Fibroblast of skin of left biceps (primary cell): ENCODE measurements at places on chromosomes 6 and 20.

GRCh38 chr6:53066874-53067706, 1.9 kb downstream of the FBXO9 start:
- DNase-seq, result no peak

GRCh38 chr6:82298012-82298411, 50.5 kb upstream of the IBTK start:
- DNase-seq, result no peak

DNA sequence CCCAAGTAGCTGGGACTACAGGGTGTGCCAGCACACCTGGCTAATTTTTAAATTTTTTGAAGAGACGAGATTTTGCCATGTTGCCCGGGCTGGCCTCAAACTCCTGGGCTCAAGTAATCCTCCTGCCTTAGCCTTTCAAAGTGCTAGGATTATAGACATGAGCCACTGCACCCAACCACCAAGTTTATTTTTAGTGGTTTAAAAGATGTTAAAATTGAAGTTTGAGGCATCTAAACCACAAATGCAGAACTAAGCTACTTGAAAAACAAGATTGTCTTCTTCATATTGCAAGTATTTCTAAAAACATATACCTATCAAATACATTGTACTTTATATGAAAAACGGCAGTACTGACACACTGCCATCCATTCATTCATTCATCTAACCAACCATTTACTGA, 31.6 kb downstream of the WASF1 start:
- no peak for DNase-seq

DNA sequence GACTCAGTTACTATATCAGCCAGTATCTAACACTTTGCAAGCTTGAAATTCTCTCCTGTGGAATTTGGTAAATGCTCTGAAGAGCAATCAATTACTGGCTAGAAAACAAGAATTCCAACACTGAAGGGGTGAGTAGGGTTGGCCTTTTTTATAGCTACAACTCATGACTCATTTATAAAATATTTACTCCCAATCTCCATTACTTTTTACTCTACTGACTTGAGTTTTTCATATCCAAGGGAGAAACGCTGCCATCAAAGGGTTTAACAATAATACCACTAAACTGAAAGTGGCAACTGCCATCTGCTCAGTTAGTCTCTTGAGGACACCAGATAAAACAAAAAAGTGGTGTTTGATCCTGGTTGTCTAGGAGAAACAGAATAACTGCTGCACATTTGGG, 203.1 kb downstream of the UBE3D start:
- DNase-seq, result peak; percentile 68

- DNase-seq, result no peak
Observed at GRCh38 chr6:849075-849506, 156.2 kb upstream of the EXOC2 start.

GRCh38 chr20:21096321-21097043, 9.7 kb downstream of the LINC00237 start:
- no peak for DNase-seq

DNA sequence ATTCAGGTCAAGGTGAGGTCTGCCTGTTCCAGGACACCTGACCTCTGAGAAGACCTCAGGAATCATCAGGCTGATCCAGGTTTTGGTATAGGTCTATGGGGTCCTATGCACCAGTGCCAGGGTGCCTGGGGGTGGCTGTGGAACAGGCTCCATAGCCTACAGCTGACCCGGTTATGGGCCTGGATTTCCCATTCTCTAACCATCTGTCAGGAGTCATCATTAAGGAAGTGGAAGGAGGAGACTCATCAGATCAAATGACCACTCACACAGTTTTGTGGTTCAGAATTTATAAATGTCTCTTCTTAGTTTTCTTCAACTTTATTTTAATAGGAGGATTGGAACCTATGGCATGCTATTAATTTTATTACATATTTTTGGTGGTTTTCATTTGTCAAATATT, 14.8 kb downstream of the PLA2G7 start:
- no peak for DNase-seq

- no peak for DNase-seq
Observed at GRCh38 chr6:4274382-4275082, 139.2 kb upstream of the ECI2 start.

GRCh38 chr6:77371748-77372147, 91.5 kb downstream of the HTR1B start:
- DNase-seq, result no peak

DNA sequence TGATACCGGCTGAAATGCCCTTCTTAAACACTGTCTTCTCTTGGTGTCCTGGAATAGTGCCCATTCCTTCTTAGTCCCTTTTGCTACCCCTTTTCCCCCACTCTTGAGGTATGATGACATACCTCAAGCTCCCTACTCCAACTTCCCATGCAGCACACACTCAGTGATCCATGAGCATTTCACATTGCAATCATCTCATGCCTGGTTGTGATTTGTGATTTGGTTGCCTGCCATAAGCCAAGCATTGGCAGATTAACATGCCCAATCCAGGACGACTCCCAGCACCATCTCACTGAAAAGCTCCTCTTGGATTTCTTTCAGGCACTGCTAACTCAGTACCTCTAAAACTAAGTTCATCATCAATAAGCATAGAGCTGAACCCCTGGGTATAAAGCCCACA, 14.7 kb upstream of the PTPRA start:
- DNase-seq, result no peak

- DNase-seq, result no peak
Observed at GRCh38 chr6:116663308-116663707, 5.3 kb downstream of the ZUP1 start.

DNA sequence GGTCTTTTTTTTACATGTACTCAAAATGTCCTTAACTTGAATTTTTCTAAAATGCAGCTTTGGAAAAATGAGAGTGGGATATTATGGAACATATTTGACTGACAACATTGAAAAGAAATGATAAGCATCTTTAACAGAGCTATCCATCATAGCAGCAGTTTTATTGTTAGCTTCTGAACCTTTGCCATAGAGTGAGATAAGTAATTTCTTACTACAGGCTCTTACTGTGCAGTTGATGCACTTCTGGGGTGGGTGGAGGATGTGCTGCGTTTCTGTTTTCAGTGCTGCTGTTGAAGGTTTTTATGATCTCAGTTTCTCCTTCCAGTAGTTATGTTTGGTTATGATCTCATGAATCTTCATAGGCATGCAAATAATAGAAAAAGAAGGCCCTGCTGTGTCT, 267.0 kb downstream of the TMEM242 start:
- DNase-seq, result no peak

- DNase-seq, result no peak
Observed at GRCh38 chr20:32975698-32976674, 28.2 kb downstream of the SUN5 start.

GRCh38 chr6:86715676-86716075, 221.7 kb upstream of the HTR1E start:
- no peak for DNase-seq

GRCh38 chr6:158016571-158017383, 35.1 kb downstream of the SYNJ2 start:
- no peak for DNase-seq

GRCh38 chr20:63178446-63178820, 37.5 kb downstream of the YTHDF1 start:
- no peak for DNase-seq

- DNase-seq, result no peak
Observed at GRCh38 chr6:113102761-113103160, 754.4 kb upstream of the MARCKS start.

DNA sequence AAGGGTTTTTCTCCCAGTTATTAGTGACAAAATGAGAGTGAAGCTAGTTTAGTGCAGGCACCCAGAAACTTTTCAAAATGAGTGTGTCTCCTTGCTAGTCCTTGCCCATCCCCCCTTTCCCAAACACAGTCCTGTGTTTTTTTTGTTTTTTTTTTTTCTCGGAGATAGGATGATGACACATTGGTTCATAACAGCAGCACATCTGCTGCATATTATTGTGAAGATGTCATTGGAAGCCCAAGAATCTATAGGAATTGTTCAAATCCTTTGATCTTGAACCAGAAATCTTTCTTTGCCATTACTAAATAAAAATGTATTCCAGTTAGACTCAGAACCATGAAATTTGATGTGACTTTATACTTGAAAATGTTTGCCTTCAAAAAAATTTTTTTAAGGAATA, 162.4 kb downstream of the FRK start:
- DNase-seq, result peak; percentile 72

GRCh38 chr6:43790031-43790430, 20.0 kb downstream of the VEGFA start:
- peak; percentile 55 for DNase-seq

- no peak for DNase-seq
Observed at GRCh38 chr6:157461000-157461915, 80.3 kb downstream of the ZDHHC14 start.

- DNase-seq, result no peak
Observed at GRCh38 chr6:17656092-17656491, 50.6 kb downstream of the NUP153 start.

- DNase-seq, result no peak
Observed at GRCh38 chr20:59242714-59243626, 57.4 kb upstream of the EDN3 start.

DNA sequence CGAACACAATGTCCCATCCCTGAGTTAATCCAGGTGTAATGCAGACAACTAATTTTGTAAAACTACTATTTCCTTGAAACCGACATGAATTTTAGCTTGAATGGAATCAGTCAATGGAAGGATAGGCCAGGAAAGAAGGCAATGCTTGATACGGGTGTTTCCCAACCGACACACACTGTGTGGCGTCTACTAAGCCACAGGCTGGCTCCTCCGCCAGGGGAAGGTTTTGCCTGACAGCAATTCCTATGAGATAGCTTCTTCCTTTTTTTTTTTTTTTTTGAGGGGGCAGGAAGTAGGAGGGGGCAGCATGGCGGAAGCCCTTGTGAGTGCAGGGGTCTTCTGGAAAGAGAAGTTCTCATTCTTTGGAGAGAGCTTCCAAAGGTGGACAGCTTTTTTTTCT, 12.0 kb upstream of the LAMA4 start:
- DNase-seq, result no peak

DNA sequence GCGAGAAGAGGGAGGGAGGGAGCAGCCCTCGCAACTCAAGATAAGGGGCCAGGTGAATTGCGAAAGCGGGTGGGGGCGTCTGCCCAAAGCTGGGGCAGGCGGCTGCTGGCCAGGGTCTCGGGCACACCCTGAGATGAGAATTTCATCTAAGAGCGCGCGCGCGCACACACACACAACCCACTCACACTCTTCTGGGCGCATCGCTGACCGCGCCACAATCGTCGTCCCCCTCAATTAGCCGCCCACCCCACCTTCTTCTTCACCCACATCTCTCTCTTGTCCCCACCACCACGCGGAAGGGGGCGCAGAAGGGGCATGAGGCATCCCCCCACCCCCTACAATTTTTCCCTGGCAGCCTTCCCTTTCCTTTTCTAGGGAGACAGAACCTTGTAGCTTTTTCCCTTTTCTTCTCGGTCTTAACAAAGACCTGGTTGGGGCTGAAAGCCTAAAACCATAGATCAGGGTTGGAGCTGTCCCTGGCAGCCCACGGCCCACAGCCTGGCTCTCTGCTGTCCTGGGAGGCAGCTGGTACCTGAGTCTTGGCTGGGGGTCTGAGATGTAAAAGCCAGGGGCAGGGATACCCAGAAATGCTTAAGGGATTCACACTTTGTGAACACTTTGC, 737 bp upstream of the PTPRT start:
- DNase-seq, result no peak

GRCh38 chr6:15399641-15400470, 154.0 kb downstream of the JARID2 start:
- peak; percentile 39 for DNase-seq

GRCh38 chr6:6752129-6752528, 163.6 kb downstream of the LY86 start:
- peak; percentile 12 for DNase-seq

DNA sequence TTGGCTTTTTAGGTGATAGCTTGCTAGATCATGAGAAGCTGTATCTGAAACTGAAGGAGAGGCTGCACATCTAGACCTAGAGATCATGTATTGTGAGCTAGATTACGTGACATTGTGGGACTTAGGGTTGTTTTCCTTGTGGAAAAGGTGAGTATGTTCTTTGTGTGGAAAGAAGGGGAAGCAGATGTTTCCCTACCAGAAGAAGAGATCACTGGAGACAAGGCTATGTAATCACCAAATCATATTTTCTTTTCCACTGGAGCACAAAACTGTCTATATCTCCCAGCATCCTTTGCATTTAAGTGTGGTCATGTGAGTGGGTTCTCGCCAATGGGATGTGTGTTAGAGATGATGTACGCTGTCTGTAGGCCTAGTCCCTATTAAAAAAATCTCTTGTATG, 7.0 kb upstream of the EPB41L2 start:
- DNase-seq, result no peak

DNA sequence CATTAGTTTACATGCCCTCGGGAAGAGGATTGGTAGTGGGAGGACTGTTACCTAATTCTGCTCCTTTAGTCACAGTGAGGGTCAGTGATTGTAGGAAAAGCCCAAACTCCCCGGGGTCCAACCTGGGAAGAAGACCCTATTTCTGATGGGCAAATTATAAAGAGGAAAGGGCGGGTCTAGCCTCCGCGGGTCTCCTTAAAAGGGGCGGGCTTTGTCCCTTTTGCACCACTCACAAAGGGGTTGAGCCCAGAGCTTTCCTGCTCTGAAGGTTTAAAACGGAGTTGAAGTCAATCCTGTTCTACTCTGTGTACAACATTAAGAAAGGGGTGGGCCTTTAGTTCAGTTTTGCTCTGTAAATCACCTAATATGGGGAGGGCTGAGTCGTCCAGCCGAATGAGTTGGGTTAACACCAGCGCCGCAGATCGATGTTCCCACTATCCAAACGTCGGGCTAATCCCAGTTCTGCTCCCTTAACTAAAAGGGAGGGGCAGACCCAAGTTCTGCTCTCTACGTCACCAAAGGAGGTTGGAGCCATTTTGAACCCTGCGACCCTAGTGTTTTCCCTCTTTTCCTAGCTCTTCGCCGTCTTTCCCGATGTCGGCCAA, 920 bp upstream of the RNF5 start:
- DNase-seq, result no peak

GRCh38 chr6:69489970-69490369, 306.8 kb downstream of the LMBRD1 start:
- no peak for DNase-seq

DNA sequence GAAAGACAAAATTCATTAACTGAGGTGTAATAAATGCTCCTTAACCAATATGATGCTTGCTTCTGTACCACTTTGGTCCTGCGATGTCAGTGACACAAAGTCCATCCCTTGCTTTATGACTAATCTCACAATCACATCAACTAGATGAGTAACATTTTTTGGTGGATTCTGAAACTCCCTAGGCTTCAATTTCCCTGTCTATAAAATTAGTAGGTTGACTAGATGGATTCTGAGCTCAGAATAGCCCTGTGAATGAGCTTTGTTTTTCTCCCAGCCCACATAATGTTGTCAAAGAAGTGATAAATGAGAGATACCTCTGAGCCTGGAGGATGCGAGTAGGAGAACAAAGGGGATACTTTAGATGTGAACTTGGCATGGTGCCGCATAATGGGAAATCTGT, 9.1 kb downstream of the TXLNB start:
- DNase-seq, result no peak

- no peak for DNase-seq
Observed at GRCh38 chr6:62808565-62809293, 402.5 kb upstream of the FKBP1C start.
